ENCODE measurements at places on chromosomes 3 and 15.

DNA sequence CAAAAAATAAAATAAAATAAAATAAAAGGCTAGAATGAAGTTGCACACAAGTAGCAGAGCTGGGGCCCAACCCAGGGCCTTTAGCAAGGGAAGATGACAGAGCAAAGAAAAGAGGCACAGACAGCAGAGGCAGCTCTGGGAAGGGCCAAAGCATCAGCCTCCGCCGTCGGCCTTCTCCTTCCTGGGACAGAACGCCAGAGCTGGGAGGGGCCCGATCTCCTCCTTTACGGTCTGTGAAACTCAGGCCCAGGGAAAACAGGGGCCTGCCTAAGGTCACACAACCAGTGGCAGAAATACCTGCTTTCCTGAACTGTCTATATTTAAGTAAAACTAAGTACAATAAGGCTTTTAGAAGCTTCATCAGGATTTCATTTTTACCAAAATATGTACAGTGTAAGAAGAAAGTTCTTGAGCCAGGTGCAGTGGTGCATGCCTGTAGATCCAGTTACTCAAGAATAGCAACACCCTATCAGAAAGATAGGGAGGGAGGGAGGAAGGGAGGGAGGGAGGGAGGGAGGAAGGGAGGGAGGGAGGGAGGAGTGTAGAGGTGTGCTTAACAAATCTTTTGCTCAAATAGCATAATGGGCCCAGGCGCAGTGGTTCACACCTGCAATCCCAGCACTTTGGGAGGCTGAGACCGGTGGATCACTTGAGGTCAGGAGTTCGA is 43.0 kb upstream of the MUC4 start:
- no peak for DNase-seq

DNA sequence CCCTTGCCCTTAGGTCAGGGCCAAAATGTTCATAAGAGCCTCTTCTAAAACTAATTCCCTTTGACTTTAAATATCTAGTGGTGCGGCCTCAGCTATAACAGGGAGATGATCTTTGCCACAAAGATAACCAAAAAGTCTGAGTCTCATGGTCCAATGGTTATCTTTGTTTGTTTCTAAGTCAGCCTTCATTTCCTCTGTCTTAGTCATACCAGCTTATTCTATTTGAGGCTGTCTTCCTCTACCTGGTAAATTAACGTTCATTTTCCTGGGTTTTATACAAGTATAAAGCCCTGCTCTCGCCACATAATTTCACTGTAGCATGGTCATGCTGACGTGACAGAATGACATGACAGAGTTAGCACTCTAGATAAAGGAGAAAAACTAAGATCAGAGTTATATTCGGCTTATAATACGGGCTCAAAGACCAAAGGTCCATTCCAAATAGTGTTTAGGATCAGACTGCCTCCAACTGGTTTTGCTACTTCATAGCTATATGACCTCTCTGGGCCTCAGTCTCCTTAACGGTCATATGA is 18.4 kb downstream of the ZNF860 start:
- no peak for DNase-seq

DNA sequence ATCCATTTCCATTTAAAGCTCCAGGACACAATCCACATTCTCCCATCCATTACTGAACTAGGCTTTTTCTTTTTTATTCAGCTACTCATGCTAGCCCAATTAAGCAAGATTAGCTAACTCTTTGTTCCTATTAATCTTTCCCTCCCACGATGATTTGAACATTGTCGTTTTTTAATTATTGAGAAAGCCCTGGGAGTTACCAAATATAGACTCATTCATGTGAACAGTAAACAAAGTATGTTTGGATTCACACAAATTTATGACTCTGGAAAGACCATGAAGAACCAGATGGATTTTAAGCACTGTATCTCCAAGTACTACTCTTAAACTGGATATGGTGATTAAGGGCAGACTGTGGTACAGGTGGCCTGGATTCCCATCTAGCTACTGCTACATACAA is 82.2 kb downstream of the STRIT1 start:
- DNase-seq = no peak

GRCh38 chr15:41861736-41862356 is 23.2 kb downstream of the PLA2G4B start:
- DNase-seq = no peak

DNA sequence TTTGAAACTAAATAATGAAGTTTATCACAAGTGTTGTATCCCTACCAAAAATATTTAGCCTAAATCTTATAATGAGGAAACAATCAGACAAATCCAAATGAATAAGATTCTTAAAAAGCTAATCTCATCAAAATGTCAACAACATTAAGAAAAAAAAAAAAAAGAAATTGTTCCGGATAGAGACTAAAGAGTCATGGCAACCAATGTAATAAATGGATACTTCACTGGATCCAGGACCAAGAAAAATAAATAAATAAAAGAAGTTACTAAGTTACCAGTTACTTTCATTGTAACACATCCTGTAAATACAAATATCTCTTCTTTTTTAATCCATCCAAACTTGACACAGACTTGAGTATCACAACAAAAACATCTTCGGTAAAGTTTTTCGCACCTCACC is 607 bp downstream of the MRPL47 start:
- no peak for DNase-seq

DNA sequence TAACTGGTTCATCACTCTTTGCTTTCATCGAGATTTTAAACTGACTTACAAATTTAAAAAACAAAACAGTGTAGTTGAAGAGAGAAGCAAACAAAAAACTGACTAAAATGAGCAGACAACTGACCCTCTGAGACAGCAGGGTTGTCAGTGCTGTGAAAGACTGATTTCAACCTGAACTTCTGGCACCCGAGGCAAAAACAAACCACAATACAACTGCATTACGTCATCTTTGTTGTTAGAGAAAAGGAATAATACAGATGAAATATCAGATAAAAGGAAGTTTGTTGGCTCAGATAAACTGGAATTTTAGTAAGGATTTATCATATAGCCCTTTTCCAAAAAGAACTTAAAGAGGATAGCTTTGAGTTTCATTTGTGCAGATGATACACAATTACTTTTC is 51.1 kb downstream of the PARP15 start:
- no peak for DNase-seq

GRCh38 chr15:59290295-59291212 is 82.1 kb downstream of the MYO1E start:
- DNase-seq = no peak

DNA sequence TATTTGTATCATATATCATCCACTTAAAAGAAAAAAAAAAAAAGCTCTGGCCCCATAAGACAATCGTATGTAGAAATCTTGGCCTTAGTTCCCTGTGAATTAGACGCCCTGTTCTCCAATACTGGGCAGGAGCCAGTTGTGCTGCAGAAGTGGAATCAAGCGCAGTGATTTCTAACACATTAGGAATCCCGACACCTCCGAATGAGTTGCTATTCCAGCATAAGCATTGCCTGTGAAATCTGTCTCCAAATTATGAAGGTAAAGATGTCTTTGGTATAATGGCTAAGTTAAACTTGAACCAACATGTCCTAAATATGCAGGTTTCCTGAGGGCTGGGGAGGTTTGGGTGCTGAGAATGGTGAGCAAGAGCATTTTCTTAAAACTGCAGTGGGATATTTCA is 199.4 kb upstream of the ARRDC4 start:
- no peak for DNase-seq

GRCh38 chr15:27219636-27220035 is 248.7 kb downstream of the GABRG3 start:
- no peak for DNase-seq

DNA sequence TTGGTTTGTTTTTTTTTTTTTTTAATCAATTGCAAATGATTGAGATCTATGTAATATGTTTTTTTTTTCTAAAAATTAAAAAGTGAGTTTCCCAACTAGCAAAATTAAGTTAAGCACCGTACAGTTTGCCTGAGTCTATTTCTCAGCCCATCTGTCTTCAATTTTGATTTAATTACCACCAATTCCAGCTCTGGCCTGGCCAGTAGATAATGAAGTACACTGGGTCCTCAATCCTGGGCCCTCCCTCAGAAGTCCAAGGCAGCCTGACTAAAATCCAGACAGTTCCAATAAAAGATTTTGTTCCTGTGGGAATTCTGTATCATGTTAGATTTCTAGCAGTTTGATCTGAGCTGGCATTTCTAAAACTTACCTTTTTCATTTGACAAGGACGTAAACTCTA is 887.2 kb downstream of the NAALADL2 start:
- no peak for DNase-seq

GRCh38 chr3:189195302-189195701 is 23.5 kb downstream of the TPRG1 start:
- no peak for DNase-seq

- DNase-seq = no peak
These were observed 247.7 kb downstream of the ZBTB20 start for GRCh38 chr3:114899186-114899931.

DNA sequence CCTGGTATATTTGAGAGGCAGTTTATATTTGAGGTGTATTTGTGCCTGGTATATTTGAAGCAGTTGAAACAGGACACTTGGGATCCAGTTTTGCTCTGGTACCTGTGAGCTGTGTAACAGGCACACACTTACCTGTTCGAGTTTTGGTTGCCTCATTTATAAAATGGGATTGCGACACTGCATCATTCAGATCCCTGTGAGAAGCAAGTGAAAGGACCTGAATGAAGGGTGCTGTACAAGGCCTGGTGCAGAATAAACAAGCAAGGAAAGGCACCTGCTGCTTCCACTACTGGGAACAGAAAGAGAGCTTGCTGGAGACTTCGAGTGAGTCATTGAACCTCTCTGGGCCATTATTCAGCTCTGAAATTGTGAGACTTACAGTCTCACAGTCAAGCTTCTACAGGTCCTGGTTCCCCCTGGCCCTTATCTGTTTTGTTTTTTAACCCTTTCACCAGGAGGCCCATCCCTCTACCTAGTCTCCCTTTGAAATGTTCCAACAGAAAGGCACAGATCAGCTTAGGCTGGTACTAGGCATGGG is 11.5 kb downstream of the FETUB start:
- no peak for DNase-seq

GRCh38 chr3:55629432-55629831 is 142.3 kb upstream of the WNT5A start:
- DNase-seq = no peak

- DNase-seq = no peak
These were observed 43.8 kb downstream of the GAP43 start for GRCh38 chr3:115666920-115667737.

DNA sequence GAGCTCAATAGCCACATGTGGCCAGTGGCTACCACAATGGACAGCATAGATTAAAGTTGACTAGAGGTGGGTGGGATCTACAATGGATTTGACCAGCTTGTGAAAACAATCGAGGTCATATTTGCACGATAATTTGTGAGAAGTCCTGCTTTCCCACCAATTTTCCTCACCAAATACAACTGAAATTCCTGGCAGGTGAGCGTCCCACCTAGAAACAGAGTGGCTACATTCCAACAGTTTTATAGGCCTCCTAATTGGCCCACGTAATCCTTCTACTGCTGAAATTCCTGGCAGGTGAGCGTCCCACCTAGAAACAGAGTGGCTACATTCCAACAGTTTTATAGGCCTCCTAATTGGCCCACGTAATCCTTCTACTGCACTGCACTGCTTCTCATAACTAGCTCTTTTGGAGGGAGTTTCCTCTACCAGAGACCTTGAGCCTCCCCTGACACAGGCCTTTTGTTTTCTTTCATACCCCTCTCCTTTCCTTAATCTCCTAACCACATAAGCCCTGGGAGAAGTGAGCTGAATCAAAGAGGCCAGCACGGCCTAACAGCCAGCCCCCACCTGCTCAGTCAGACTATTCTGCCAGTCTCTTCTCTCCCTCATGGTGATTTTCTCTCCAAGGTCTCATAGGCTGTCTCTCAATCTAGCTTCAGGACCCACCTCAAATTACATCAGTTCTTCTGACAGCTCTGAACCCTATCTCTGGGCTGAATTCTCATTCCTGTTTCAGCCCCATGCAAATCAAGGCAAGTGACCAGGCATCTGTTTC is 80.2 kb downstream of the BFSP2 start:
- no peak for DNase-seq

GRCh38 chr15:49282366-49282765 is 112.3 kb downstream of the GALK2 start:
- no peak for DNase-seq

DNA sequence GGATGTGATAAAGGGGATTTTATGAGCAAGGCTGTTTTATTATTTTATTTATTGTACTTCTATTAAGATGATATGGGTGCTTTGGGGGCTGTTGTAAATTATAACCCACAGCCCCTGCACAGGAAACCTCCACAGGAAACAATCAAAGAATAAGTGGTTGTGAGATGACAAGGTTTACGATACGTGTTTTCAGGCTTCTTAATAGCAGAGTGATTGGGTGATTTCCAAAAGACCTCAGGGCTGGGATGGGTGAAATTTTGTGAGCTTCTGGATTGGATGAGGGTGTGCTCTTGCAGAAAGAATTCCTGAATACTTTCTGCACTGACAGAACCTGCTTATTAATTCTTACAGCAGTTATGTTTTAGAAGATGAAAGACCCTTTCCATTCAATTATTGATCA is 21.4 kb downstream of the CHL1 start:
- no peak for DNase-seq

GRCh38 chr3:22714749-22715148 is 488.4 kb upstream of the UBE2E2 start:
- DNase-seq = no peak

DNA sequence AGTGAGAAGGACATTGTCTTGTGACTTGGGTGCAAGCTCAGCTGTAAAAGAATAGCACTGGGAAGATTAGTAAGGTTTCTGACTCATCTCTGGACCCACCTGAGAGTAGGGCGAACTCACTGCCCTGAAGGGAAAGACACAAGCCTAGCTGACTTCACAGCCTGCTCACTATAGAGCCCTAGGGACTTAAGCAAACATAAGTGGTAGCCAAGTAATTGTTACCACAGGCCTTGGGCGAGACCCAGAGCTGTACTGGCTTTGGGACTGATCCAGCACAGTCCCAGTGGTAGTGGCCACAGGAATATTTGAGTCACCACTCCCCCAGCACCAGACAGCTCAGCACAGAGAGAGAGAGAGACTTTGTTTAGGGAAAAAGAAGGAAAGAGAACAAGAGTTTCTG is 429.9 kb downstream of the TBL1XR1 start:
- no peak for DNase-seq

DNA sequence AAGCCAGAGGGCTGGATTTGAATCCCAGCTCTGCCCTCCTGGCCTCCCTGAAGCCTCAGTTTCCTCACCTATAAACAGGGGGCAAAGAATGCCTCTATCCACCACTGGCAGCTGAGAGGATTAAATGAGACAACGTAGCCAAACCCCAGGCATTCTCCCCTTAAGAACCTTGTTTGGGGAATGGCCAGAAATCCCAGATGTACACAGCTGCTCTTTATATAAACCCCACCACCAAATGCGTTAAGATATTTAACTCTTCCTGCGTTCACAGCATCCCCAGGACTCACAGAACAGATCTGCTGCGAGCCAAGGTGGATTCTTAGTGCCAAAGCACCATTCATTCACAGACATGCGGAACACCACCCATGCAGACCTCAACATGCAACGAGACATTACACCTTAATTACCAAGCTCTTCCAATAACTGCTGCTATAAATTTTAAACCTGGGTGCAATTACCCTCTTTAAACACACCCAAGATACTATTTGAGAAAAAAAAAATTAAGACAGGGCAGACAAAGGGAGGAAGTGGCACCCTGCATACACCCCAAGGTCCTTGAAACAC is 5.2 kb downstream of the TLE3 start:
- no peak for DNase-seq
